ENCODE measurements at places on chromosomes 11 and 22.
A peak's percentile ranks its signal among the peaks of the same experiment; 100 is the strongest.

- DNase-seq, result no peak
These were observed 32.4 kb downstream of the SPECC1L start for GRCh38 chr22:24303007-24303406.

DNA sequence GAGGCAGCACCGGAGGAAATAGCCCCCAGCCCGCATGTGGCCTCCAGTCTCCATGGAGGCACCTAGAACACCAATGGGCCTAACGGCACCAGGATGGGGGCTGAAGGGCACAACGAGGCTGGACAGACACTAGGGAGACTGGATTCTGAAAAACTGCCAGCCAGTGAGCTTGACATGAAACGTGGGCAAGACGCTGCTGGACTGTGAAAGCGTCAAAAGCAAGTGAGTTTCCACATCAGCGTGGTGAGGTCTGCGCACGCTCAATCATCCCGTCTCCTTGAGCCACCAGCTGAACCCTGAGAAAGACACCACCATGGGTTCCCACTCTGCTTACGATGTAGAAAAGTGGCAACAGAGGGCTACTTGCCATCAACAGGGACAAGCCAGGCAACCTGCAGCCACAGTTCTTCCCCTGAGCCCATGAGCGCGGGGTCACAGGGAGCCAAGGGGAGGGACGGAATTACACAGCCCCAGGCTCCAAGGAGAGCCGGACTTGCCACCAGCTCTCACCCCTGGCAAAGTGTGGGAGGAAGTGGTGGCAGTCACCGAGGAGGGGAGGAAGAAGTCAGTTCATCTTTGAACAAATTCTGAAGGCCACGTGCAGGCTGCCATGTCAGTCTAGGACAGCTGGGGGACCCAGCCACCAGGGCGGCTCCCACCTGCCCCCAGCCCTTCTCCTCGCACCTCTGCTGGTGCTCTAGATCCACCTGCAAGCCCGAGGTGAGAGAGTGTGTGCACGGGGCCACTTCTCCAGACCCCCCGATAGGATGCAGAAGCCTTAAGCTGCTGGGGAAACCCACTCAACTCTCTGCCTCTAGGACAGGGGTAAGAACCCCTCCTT lies 131.1 kb downstream of the MPPED1 start:
- DNase-seq, result no peak

- DNase-seq, result no peak
These were observed 47.6 kb upstream of the THY1 start for GRCh38 chr11:119470317-119471291.

GRCh38 chr11:29343465-29344333 lies 673.1 kb downstream of the KCNA4 start:
- no peak for DNase-seq

- DNase-seq, result no peak
These were observed 8.4 kb upstream of the CCKBR start for GRCh38 chr11:6251120-6251733.

DNA sequence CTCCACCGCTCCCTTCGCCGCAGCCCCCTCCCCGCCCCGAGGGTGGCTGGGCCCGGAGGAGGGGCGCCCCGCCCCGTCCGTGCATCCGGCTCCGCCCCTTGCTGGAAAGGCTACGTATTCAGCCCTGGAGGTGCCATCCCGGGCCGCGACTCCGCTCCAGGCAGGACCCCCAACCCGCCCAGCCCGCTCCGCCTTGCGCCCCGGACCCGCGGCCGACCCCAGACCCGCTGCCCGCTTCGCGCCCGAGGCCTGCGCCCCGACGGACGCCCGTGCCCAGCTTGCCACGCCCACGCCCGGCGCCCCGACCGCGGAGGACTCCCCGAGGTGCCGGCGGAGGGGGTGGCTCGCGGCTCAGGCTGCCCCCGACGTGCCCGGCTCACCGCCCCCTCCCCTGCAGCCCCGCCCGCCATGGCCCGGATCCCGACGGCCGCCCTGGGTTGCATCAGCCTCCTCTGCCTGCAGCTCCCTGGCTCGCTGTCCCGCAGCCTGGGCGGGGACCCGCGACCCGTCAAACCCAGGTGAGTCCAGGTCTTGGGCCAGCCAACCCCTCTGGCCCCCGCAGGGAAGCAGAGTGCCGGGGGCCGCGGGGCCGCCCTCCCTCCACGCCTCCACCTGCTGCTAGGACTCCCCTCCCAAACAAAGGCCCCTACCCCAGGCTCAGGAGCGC lies at the start of gene ADM2:
Gene ADM2, plus strand, starts transcription at position 104 of the 667 bp plus-strand sequence. Its CDS starts 305 bp downstream, at position 409.
- DNase-seq, result no peak

DNA sequence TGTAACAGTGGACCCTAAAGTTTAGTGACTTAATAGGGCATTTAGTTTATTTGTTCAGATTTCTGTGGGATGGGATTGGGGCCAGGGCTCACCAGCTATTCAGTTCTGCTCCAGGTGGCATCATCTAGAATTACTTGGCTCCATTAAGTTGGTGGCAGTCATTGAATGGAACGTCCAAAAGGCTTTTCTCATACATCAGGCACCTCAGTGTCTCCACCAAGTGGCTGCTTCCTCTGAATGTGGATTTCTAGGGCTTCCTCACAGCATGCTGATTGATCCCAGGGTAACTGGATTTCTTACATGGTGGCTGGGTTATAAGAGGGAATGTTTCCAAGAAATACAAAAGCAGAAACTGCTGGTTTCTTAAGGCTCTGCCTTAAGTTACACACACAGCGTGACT lies 34.7 kb downstream of the USP47 start:
- no peak for DNase-seq

DNA sequence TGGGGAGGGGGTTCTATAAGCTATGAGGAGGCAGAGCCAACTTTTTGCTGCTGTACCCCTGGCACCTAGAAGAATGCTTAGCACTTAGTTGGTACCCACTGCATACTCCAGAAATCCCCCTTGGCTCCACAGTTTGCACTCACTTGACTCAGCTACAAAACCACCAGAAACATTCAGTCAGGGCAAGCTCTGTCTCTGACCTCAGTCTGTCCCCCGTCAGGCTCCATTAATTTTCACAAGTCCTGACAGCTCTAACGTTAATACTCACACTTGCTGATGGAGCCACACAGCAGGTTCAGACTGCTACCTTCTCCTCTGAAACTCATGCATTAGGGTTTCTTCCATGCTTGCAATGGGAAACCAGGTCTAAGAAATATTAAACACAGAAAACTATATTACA lies 81.7 kb downstream of the MPPED2 start:
- no peak for DNase-seq

DNA sequence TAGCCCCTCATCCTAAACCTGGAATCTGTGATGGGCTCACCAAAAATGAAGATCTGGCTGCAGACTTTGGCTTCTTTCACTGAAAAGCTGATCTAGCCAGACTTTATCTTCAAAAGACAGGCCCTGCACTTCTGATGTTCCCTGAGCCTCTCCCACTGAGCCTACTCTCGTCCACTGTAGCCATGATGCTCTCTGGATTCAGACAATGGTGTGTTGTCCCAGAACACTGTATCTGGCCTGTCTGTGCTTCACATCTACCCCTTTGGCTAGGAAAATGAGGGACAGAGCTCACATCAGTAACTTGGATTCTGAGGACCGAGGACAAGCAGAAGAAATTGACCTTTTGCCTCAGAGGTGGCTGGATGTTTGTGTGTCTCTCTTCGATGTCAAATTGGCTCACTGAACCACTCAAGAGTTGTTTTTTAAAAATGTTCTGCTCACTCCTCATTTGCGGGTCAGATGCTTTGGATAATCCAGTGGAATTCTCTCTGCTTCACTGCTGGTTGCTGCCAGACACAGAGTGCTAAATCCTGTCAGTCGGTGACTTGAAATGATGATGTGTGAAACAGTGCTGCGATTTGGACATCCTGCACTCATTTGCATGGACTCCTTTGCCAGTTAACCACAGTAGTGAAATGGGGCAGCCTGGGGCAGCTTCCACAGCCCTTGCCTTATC lies 67.5 kb downstream of the ARFGAP2 start:
- no peak for DNase-seq

GRCh38 chr11:121221496-121222200 lies 70.9 kb upstream of the SC5D start:
- DNase-seq, result no peak

DNA sequence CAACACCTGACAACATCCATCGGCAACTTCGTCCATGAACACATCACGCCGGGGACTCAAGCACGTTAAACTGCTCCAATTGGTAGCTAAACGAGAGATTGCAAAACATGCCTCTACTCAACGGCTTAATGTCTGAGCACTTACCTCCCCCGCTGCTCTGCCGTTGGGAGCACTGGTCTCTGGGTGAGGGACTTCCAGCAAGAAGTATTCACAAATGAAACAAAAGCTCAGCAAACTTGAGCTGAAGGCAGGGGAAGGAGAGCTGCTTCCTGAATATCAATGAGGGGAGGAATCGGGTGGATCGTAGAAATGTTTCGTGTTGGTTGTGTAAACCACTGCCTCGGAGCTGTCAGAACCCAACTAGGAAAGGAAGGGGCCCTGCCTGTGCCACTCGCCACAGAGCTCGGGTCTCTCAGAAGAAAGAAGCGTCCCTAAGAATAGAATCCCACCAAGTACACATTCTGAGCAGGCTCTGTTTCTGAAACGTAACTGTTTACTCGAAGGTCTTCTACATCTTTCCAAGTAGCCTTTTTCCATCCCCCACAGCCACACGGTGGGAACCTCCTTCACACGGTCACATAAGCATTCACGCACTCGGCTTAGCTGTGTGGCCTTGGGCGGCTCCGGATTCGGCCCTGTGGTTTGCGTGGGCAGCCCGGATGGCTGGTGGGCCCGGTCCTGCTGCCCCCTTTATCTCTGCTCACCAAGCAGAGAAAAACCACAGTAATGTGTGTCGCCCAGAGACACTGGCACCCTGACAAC lies at the start of gene MLC1:
Gene MLC1, minus strand, starts transcription at position 216 of the 762 bp plus-strand sequence. CDS start 524 bp downstream, outside the sequence.
- DNase-seq, result no peak

GRCh38 chr11:76203131-76203925 lies 3.0 kb downstream of the WNT11 start:
- no peak for DNase-seq

DNA sequence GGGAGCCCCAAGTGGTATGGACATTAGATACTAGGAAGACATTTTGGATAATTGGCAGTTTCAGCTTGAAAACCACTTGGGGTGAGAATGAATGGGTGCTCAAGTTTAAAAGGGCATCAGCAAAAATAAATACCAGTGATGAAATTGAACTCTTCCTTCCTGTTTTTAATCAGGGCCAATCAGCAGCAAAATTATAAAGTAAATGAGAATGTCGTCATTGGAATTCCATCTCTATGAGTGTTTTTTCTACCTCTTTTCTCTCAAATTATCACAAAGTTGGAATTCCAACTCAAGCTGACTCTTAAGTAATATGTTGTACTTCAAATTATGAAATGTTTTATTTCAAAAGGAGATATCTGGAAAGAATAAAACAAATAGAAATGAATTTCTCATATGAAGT lies 730.6 kb downstream of the METTL15 start:
- no peak for DNase-seq

GRCh38 chr22:45441138-45441537 lies 27.6 kb downstream of the RIBC2 start:
- DNase-seq, result peak; percentile 40

- DNase-seq, result no peak
These were observed 5.4 kb downstream of the DAGLA start for GRCh38 chr11:61685617-61685967.

DNA sequence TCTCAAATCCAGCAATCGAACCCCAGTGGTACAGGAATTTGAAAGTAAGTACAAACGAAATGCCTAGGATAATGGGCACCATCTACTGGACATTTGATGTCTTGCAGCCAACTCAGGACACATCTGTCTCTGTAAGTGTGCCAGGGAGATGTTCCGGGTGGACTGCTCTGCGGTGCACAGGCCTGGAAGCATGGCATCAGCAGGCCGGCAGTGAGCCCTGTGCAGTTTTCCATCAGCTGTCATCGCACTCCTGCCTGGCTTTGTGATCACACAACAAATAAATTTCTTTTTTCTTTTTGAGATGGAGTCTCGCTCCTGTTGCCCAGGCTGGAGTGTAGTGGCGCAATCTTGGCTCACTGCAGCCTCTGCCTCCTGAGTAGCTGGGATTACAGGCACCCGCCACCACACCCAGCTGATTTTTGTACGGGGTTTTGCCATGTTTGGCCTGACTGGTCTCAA lies 71.0 kb downstream of the JAM3 start:
- DNase-seq, result peak; percentile 56

GRCh38 chr11:127223026-127223425 lies 222.5 kb upstream of the KIRREL3 start:
- peak; percentile 2 for DNase-seq

- no peak for DNase-seq
These were observed 279.1 kb downstream of the BRD1 start for GRCh38 chr22:49548356-49549202.

DNA sequence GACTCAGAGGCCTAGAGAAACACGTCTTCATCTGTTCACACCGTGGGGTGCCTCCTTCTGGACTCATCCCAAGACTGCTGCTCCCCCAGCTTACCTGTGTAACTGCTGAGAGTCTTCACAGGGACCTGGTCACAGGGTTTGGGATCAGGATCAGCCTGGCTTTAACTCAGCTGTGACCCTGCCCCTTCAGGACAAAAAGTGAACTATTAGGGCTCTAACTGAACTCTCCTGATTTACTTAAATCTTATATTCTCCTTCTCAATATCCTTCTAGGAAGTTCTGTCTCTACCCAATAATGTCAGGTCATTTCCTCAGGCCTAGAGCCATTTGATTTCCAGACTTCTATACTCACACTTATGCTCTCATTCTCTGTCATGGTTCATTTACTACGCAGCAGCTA lies 108.4 kb downstream of the ZNF280B start:
- no peak for DNase-seq

GRCh38 chr11:77075425-77075905 lies 8.7 kb downstream of the CAPN5 start:
- no peak for DNase-seq

- DNase-seq, result no peak
These were observed 24.9 kb downstream of the CHEK2 start for GRCh38 chr22:28716686-28717085.

- no peak for DNase-seq
These were observed 13.0 kb downstream of the NCF4 start for GRCh38 chr22:36873614-36874308.

DNA sequence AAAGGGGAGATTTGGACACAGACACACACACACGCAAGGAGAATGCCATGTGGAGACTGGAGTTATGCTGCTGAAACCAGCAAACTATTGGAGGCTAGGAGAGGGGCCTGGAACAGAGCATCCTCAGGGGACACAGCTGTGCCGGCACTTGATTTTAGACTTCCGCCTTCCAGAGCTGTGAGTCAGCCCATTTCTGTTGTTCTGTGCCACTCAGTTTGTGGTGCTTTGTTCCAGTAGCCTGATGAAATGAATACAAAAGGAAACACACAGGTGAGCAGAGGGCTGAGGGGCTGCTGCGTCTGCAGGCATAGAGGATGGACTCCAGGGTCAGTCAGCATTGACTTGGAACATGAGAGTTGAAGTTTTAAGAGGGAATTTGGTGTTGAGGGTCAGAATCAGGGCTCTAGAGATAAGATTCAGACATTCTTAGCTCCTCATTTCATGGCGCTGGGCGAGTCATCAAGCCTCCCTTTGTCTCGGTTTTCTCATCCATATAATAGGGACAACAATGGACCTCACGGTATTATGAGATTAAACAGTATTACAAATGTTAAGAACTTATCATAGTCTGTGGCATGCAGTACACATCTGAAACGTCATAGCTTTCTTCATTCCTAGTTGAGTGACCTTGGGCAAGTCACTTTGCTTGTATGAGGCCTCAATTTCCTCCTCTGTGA lies 191.0 kb downstream of the MIAT start:
- no peak for DNase-seq
